ENCODE measurements at places on chromosomes 3 and 15.

DNA sequence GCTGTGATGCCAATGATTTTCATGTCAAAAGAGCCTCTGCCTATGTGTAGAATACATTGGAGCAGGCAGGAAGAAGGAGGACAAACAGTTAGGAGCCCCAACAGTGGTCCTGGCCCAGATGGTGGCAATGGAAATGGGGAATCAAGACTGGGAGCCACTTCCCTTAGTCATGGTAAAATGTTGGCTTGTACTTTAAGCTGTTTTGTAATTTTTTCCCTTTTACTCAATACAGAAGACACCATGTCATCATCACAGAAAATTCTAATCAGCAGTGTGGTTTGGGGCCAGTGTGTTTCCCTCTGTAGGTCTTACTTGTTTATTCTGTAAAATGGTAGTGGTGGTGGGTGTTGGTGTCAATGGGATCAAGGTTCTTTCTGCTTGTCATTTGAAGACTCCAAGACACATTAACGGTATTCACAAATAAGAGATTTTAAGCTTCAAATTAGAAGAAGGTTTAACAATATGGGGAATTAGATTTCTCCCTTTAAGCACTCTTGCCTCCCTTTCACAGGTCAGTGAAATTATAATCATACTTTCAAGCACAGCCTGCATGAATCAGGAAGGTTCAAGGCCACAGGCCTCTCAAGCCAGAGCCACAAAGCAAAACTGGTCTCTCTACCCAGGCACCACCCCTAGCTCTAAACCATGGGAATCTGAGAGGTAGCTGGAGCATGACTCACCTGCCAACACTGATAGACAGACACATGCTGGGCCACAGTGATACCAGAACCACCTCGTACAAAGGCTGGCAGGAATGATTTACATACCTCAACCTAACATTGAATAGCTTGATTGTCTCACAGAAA, 24.9 kb downstream of the SIAH2 start:
- no peak for DNase-seq

DNA sequence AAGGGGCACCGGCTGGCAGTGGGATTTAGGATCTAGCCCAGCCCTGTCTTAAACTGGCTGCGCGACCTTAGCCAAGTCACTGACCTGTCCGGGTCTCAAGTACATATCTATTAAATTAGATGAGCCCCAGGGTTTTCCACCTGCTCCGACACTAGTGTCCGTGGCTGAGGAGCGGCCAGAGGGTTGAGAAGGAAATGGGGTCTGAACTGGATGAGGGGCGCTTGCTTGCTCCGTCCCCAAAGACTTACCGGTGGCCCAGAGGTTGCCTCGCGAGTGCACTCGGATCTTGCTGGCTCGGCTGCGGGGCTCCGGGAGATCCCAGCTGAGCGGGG, 285 bp downstream of the NMB start:
- DNase-seq = no peak

DNA sequence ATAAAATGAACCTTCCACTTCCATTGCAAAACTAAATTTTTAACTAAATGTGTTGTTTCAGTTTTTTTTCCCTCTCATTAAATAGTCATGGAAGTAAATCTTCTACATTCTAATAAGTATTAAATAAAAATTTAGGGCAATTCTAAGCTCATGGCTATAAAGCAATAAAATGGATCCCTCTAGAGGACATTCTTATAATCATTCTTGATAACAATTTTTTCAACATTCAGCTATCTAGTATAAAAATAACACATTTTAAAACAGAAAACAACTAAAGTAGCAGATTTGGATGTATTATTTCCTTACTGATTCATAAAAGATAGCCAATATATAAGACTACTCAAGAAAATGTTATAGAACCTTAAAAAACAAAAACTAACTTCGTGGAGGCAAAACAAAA, 393.1 kb downstream of the PLOD2 start:
- no peak for DNase-seq

GRCh38 chr3:114586119-114586518, 292.3 kb downstream of the TIGIT start:
- DNase-seq = no peak

DNA sequence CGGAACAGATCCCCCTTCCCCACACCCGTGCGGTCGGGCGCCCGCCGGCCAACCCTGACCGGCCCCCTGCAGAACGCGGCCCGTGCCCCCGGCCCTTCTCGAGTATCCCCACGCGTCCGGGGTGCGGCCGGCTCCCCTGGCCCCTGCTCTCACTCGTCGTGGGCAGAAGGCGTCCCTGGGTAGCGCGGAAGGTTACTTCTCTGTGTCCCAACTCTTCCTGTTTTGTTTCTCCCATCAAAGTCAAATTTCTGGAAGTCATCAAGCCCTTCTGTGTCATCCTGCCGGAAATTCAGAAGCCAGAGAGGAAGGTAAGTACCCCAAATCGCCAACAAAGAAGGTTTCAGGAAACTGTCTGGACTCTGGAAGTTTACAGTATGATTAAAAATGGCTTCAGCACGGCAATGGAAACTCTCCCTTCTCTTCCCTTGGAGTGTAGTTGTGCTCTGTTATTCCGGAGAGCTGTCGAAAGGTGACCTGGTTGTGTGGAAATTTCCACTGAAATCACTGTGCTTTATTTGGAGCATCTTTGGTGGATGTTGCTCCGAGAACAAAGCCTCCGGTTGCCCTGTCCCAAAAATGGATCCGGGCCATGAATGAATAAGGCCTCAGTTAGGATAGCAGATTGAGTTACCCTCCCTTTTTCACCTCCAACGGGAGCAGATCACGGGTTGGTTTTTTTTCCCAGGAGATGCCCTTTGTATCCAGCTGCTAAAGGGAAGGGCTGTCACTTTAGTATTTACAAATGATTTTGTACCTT, 536 bp downstream of the SEC61A1 start:
- DNase-seq = no peak

- no peak for DNase-seq
These were observed 3.6 kb downstream of the OTOL1 start for GRCh38 chr3:161500068-161500796.

DNA sequence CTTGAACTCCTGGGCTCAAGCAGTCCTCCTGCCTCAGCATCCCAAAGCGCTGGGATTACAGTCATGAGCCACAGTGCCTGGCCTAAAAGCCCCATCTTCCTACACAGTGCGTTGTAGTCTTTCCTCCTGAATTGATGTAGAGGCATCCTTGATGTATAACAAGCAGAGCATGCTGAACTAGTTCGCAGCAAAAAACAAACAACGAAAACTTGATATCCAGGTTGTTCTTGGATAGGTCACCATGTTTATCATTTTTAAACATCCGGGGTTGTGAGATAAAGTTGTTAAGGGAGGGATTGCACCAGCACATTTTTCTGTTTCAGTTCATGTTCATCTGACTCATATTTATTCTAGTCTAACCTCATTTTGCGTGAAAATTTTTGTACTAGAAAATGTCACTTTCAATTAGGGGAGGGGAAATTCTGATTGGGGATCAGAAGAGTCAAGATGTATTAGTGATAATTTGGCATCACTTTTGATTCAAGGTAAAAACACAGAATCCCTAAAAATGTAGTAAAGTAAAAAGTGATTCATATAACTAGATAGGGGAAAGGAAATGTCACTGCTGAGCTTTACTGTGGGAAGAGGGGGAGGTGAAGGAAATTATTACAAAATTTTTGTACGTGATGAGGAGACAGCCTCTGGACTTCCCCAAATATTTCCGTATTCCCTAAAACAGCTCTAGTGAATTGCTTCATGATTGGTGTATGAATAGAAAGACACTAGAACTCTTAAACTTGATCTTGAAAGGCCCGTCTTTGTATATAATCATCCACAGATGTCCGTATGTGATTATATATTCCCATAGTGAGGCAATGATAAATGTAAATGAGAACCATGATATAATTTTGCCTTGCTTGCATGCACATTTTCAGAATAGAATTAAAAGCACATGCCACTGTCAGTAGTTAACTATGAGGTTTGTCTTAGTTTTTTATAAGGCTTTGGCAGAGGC, 22.9 kb downstream of the RAB8B start:
- DNase-seq = no peak

- no peak for DNase-seq
These were observed 33.7 kb upstream of the SPTBN5 start for GRCh38 chr15:41927536-41927935.

- DNase-seq = no peak
These were observed 10.2 kb upstream of the CPOX start for GRCh38 chr3:98603580-98603979.

- no peak for DNase-seq
These were observed 32.9 kb downstream of the CERS3 start for GRCh38 chr15:100495861-100496260.

DNA sequence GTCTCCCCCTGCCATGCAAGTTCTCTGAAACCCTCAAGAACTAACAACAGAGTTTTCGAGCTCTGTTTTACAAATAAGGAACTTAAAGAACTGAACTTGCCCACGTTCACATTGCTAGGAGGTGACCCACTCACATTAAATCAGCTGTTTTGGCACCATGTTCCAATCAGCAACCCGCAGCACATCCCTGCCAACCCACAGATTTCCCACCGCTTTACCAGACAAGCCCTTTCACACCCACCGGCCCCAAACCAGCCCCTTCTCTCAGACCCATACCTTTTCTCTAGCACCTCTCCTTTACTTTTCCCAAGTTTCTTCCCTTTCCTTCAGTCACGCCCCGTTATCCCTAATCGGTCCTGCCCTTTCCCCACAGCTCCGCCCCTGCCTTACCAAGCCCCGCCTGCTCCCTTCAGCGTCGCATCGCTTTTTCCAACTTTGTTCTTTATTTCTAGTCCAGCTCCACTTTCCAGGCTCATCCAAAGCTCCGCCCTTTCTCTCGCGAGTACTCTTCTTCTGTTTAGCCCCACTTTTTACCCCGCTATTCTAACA, 804 bp upstream of the BRPF1 start:
- no peak for DNase-seq

DNA sequence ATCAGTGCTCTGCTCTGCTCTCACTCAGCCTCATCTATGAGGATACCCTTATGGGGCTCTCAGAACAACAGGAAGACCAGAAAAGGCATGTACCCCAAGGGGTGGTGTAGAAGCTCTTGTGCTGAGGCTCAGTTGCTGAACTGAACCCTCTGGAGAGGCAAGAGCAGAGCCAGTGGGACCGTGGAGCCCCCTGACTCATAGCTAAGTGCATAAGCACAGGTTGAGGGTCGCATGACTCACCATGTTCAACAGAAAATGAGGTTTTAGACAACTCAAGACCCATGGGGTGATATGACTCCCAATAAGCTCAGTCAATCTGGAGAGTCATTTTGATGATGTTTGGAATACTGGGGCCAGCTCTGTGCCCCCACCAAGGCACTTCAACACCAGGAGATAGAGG, 37.3 kb downstream of the CRYGS start:
- no peak for DNase-seq

DNA sequence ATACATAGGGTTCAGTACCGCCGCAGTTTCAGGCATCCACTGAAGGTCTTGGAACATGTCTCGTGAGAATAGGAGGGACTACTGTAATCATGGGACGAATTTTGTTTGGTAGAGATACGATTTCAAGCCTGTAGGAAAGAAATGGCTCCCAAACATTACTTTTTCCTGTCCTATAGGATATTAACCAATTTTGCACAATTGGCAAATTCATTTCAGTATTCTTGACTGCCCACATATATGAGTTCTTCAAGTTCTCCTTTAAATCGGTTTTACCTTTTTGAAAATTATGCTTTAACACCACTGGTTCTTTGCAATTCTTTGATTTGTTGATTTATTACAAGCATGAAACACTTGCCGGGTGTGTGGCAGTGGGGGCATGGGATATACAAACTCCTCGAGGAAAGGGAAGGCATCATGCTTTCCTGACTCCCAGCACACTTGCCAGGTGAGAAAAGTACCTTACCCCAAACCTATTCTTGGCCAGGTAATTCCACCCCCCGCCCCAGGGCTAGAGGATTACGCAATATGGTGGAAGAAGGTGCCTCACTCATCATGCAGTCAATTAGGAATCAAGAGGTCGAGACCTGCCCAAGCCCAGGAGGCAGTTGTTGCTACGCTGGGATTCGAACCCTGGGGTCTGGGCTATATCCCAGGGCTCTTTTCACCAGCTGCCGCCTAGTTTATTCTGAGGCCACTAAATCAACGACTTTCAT, 584 bp upstream of the LARS2 start:
- no peak for DNase-seq

GRCh38 chr15:78234515-78235040, at the start of gene ACSBG1:
TSS of gene ACSBG1 (minus strand) at chr15:78234565. CDS start at chr15:78234501, 64 bp downstream.
- DNase-seq = no peak

DNA sequence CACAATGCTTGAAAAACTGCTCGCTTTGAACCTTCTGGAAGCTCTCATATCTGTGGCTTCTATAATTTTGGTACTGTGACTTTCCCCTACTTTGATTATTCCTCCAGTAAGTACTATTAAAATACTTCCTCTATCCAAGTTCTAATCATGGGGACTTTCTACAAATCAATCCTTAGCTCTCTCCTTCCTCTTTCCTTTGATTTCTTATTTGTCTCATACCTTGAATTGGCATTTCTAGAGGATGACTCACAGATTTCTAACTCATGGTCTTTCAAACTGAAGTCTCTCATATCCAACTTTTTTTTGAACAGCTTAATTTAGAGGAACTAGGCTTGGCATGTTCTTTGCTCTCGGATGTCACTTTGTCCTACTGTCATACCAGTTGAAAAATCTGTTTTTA, 241.8 kb downstream of the TBC1D5 start:
- no peak for DNase-seq

DNA sequence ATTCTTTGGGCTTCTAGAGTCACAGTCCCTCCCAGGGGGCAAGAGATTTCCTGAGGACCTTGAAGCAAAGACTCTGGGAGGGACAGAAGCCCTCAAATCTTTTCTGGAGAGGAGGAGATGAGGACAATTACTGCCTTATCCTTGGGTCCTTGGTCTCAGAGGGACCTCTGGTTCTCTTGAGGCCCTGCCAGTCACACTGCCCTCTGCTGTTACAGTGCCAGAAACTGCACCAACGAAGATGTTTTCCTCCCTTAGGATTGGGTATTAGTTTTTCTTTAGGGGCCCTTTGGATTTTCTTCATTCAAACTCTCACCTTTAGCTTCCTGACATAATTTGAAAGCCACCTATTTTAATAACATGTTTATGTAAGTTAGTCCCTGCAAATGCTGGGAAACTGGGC, 58.2 kb upstream of the SCN5A start:
- no peak for DNase-seq

- DNase-seq = no peak
These were observed 311.7 kb downstream of the SATB1 start for GRCh38 chr3:18113417-18113816.

- DNase-seq = no peak
These were observed 653 bp upstream of the MFSD1 start for GRCh38 chr3:158801201-158801600.

DNA sequence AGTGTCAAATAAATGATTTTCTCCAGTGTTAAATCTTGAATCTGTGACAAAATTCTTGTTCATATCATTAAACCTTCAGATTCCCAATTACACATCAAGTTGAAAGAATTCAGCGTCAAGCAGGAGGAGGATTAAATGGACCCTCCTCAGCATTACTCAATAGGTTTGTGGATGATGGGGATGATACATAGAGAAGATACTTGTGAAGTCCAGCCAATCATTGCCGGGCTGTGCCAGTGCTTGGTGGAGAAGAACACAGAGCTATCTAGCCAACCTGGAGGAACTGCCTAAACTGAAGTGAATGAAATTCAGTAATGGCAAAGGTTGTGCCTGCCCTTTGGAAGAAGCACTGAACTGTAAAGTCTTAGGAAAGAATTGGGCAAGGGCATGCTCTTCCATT, 47.0 kb upstream of the PRICKLE2 start:
- no peak for DNase-seq

Measured in activated naive CD8-positive, alpha-beta T cell treated with anti-CD3 and anti-CD28 coated beads, Interleukin-2, amount 50 U/mL, for 16 hours (primary cell).